GM10248 (cell line): ENCODE measurements at places on chromosomes 3 and 15.

DNA sequence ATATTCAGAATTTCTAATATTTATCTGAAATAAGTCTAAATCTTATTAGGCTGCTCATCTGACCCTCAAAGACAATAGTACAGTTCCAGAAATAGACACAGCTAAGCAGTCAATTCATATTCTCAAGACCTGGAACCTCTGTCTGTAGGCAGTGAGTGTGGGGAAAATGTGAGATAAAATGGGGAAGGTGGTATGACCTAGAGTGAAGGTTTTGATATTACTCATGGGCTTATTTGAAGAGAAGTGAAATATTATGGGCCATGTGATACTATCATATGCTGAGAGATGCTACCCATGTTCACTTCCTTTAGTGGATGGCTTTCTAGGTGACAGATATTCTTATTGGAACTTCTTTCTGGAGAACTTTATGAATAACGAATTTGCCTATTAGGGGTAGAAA, 33.5 kb downstream of the TGFBR2 start:
- peak; percentile 43 for DNase-seq

- DNase-seq: no peak
These were observed 16.3 kb downstream of the TYRO3 start for GRCh38 chr15:41575282-41575681.

DNA sequence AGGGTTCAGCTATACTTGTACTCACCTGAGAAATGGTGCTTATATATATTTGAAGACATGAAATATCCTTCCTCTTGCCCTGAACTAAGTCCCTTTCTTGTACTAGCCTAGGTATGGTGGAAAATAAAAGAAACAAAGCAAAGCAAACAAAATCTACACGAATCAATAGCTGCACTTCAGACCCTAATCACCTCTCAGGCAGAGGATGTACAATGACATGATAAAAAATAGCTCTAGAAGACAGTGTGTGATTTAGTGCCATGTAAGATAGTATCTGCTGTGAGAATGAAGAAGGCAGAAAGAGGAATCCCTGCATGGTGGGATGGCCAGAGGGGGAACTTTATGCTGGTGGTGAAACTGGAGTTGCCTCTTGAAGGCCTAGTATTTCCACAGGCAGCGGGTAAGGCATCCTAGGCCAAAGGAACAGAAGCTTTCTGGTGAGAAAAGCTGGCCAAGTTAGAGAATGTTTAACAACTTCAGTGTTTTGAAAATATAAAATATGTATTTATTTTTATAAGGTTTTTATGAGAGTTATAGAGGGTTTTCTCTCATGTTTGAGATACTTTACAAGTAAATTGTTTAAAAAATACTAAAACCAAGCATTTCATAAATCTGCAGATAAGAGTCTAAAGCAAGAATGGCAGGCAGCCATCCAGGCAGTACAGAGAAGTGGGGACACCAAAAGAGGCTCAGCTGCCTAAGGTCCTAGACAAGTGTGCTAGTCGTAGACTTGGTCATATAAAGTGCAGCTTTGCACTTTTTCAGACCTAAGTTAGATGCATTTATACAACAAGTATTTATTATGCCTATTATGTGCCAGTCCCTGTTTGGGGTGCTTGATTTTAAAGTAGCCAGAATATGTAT, 14.9 kb downstream of the LEKR1 start:
- DNase-seq: no peak

GRCh38 chr3:55532806-55533205, 45.7 kb upstream of the WNT5A start:
- DNase-seq: no peak

DNA sequence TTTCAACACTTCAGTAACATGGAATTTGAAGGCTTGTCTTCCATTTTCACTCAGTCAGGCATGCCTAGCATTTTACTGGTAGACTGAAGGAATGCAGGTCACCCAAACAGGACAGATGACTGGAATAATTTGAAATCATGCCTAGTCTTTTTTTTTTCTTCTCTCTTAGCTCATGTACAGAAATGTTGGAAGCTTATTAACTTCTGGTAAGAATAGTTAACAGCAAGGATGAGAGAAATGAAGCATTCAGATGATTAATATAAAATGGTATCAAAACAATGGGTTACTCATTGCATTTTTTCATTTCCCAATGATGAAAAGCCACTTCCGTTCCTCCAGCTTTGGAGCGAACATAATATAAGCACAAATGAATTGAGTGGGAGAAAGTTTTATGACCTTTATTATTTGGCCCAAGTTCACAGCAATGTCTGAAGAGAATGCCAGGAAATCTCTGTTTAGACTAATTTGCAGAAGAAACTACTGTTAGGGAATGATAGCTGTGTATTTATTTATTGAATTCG, 431.6 kb upstream of the RASGRP1 start:
- no peak for DNase-seq

GRCh38 chr3:129314386-129315222, 35.9 kb downstream of the HMCES start:
- peak; percentile 85 for DNase-seq

DNA sequence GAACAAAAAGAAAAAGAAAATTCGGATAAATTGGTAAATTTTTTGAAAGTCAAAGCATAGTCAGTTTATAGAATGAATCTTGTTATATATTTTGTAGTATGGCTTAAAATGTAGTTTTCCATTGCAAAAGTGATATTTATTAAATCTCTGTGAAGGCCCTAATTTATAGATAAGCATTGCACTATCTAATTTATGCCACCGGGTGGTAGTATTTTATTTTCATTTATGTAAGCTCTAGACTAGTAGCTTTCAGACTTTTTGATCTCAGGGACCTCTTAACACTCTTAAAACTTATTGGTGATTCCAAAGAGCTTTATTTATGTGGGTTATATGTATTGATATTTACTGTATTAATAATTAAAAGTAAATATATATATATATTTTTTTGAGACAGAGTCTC, 133.9 kb upstream of the LRRFIP2 start:
- DNase-seq: peak; percentile 20

- DNase-seq: no peak
These were observed 115.9 kb downstream of the EEFSEC start for GRCh38 chr3:128269006-128269775.

DNA sequence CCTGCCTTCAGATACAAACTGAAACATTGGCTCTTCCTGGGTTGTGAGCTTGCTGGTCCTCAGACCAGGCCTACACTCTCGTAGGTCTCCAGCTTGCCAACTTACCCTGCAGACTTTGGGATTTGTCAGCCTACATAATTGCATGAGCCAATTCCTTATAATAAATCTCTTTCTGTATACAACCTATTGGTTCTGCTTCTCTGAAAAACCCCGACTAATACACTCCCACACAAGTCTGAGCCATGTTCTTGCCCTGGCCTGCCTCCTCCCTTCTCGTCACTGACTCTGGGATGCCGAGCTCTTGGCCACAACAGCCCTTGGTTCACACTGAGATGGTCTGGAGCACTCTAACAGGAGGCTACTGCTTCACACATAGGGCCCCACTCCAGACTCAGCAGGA, 9.5 kb downstream of the CYP19A1 start:
- DNase-seq: no peak

- DNase-seq: no peak
These were observed 171.0 kb downstream of the TLE3 start for GRCh38 chr15:69926721-69927120.

GRCh38 chr15:73593304-73594074, 39.7 kb downstream of the NPTN start:
- no peak for DNase-seq

- no peak for DNase-seq
These were observed 356.0 kb downstream of the ZPLD1 start for GRCh38 chr3:102790747-102791325.

- DNase-seq: no peak
These were observed 160.8 kb downstream of the SYNPR start for GRCh38 chr3:63438826-63439371.

GRCh38 chr15:50593761-50594160, 47.3 kb upstream of the USP50 start:
- no peak for DNase-seq

GRCh38 chr3:112074616-112075497, 11.3 kb upstream of the C3orf52 start:
- no peak for DNase-seq

GRCh38 chr3:23199649-23200048, 3.5 kb upstream of the UBE2E2 start:
- DNase-seq: no peak

- no peak for DNase-seq
These were observed 39.6 kb downstream of the SLCO2A1 start for GRCh38 chr3:133989936-133990702.

DNA sequence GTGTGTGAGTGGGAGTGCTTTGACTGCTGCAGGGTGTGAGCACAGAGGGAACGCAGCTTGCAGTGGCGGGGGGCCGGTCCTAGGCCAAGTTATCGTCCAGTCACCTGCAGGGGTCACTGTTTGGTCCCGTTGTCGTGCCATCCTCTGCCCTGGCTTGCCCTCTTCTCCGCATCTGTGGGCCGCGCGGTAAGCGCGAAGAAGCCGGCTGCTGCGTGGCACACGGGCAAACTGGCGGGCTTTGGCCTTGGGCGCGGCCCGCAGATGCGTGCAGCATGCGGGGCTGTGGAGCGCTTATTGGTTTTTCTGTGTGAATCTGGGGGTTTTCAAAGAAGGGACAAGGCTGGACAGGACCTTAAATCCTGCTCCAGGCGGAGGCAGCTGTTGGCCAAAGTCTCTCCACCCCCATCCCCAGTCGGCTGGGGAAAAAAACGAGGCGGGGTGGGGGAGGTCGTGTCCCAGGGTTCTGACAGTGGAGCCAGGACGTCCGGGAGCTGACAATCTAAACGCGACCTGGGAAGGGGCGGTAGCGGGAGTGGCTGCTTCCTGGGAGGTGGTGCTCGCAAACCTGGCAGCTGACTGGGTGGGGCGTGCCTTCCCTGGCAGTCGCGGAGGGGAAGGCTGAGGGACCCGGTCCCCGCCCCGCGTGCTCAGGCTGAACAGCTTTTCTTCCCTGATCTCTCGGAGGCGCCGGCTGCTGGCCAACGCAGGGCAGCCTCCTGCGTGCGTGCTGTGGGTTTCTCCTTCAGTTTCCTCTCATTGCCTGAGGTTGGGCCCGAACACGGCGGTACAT, 39.7 kb upstream of the VEPH1 start:
- no peak for DNase-seq

- DNase-seq: no peak
These were observed 17.9 kb downstream of the TFRC start for GRCh38 chr3:196063971-196064370.

DNA sequence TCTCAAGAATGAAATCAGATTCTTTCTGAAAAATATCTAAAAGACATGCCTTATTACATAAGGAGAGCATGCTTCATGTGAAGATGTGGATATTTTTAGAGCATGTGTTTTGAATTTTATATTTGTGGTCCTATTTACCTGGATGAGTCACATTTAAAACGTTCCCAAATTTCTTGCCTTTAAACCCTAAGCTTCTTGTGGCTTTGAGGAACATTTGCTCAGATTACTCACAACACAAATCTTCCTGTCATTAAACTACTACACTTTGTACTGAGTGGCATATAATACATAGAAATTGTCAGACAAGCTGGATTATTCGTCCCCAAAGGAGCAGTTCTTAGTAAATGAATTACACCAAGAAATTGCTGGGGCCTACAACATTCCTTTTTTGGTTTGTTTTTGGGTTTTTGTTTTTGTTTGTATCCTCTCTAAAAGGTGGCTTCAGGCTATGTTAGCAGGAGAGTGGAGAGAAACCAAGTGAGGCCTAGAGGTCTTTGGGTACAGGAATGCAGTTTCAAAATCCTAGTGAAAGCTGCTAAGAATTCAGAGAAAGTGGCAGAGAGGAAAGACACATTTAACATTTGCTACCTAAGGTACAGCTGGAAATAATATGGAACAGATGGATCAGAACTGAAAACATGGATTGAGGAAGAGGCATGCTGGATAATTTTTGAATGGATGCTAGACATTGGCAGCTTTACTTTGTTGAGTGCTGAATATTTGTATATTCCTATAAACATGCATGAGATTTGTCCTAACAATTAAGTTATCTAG, 128.1 kb downstream of the RPL22L1 start:
- no peak for DNase-seq

DNA sequence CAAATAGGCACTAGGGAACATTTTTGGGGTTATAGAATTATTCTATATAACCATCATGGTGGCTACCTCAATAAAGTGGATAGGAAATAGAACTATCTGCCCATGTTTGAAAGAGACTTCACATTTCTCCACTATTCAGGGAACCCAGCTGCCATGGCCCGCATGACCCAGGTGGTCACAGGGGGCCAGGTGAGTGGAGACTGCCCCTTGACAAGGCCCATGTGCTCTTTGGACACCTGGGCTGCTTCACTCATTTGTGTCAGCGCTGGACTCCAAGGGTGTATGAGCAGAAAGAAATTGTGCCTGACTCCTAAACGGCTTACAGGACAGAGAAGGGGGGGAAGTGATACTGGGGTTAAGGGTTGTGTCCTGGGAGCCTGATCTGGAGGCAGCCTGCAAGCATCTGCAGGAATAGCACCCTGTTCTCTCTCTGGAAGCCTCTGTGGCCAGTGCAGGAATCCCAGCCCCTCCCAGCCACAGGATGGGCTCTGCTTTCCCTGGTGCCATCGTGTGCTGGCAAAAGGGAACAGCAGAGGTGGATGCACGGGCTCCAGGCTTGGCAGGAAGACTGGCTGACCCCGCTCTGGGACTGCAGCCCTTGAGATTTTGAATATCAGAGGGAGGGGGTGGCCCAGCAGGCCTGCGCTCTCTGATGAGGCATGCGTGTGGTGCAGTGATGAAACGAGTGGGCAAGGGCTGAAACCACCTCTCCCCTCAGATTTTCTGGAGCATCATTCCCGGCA, 9.1 kb upstream of the C3orf22 start:
- DNase-seq: peak; percentile 8

- DNase-seq: no peak
These were observed 1710.1 kb downstream of the SI start for GRCh38 chr3:163368168-163368567.

DNA sequence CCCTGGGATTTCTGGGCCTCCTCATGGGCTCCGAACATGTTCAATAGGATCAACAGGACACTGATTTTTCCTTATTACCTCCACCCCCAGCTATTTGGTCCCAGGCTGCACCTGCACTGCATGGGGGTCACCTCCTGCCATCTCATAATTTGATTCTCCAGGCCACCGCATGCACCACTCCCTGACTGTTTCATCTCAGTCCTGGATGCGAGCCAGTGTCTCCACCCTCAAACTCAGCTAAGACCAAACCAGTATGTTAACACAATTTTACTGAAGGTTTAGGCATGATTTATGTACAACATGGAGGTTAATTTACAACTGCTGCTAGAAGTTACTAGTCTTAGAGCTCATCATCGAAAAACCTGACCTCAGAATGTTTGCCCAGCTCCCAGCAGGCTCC, 249.5 kb downstream of the UACA start:
- DNase-seq: no peak

DNA sequence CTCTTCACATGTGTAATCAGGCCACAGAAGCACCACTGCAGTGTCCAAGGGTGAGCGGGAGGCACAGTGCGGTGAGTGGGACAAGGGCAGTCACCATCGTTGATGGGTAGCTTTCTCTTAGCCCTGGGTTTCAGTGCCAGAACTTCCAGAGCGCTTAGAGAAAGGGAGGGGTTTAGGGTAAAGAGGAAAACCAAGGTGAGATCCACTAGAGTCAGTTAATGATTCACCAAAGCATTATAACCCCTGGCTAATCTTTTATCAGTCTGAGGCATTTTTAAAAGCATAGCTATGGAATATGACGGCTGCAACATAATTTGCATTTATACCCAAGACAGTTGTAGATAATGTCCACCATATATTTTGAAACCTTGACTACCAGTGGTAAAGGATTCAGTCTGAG, 94.8 kb downstream of the SHQ1 start:
- no peak for DNase-seq
